ENCODE measurements at places on chromosomes 3 and 15.

GRCh38 chr15:57932348-57932747, 133.2 kb downstream of the ALDH1A2 start:
- DNase-seq: no peak

DNA sequence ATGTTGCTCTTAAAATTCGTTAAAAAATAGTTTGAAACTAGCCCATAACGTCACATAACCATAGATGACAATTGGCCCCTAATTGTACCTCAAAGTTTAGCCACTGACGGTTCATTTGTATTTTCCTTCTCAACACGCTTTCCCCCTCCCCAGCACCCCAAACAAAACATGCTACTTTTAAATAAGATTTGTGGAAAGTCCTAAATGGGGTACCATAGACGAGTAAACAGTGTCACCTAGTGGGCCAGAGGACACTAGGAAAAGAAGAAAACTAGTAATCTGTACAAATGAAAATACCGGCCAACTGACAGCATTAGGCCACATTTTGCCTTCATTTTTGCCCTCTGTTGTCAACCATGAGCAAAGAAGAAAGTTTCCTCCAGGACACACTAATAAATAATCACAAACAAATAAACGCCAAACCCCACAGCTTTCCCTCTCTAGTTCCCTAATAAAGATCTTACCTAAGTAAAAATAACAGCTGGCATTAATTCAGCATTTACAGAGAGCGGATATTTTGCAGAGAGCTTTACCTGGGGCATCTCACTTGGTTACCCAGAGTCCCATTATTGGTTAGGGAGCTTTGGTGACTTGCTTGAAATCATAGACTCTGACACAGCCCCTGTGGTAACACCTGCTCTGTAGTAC, 175.1 kb upstream of the ATP11B start:
- no peak for DNase-seq

GRCh38 chr15:29952225-29952624, 130.0 kb upstream of the TJP1 start:
- no peak for DNase-seq

DNA sequence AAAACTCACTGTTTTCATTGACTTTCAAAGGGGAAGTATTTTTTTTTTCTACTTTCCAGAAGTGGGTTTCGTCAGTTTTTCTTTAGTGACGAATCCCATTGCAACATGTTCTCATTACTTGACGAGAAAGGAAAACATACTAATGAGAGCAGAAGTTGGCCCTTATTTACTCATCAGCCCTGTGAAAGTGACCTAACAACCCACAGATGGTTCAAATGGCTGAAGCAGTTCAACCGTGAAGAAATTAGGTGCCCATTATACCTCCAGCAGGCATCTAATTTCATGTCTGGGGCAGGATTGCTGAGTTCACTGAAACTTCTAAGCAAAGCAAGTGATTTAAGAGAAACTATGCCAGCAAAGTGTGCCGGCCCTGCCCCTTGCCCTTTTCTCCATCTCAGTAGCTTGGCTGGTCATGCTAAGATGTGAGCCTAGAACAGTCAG, 9.0 kb downstream of the AQP9 start:
- no peak for DNase-seq

- no peak for DNase-seq
Observed at GRCh38 chr15:74497584-74497983, 36.6 kb upstream of the UBL7 start.

- no peak for DNase-seq
Observed at GRCh38 chr3:9701711-9702110, 1.9 kb upstream of the CPNE9 start.
